ENCODE measurements at places on chromosomes 5 and 9.

GRCh38 chr9:107638521-107639310, 149.1 kb upstream of the KLF4 start:
- no peaks in the 10 kb centered on the region for H3K36me3 ChIP-seq
- H3K4me1 ChIP-seq: peaks cover 6% of the 10 kb centered on the region

- H3K4me3 ChIP-seq: no peak overlapping the region
- no peak for DNase-seq
- H3K27ac ChIP-seq: no peak overlapping the region
- no peaks in the 10 kb centered on the region for H3K27me3 ChIP-seq
- H3K4me1 ChIP-seq: no peaks in the 10 kb centered on the region
Measured at GRCh38 chr9:117290856-117291622, 123.8 kb downstream of the ASTN2 start.

DNA sequence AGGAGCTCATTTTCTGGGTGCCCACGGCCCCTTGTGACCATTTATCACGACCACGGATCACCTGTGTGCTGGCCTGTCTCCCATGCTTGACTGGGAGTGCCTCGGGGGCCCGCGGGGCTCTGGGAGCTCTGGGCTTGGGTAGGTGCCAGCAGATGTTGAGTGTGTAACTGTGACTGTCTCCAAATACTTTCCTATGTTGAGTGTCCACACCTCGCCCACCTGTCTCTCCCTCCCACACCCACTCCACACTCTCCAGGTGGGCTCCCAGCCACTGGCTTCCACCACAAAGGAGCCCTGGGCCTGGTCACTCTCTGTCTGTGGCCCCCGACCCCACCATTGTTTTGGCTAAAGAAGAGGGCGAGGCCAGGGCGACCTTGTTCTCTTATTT, 196.4 kb downstream of the CDK5RAP2 start:
- H3K27me3 ChIP-seq: no peaks in the 10 kb centered on the region
- no peak overlapping the region for H3K27ac ChIP-seq
- peaks cover 7% of the 10 kb centered on the region for H3K36me3 ChIP-seq
- H3K4me1 ChIP-seq: no peaks in the 10 kb centered on the region
- no peak for DNase-seq

- H3K36me3 ChIP-seq: no peaks in the 10 kb centered on the region
- peaks cover 2% of the 10 kb centered on the region for H3K27me3 ChIP-seq
- H3K4me3 ChIP-seq: no peak overlapping the region
- peaks cover 18% of the 10 kb centered on the region for H3K4me1 ChIP-seq
- DNase-seq: no peak
- H3K27ac ChIP-seq: no peak overlapping the region
Measured at GRCh38 chr9:92439921-92440750, 15.9 kb upstream of the OMD start.

DNA sequence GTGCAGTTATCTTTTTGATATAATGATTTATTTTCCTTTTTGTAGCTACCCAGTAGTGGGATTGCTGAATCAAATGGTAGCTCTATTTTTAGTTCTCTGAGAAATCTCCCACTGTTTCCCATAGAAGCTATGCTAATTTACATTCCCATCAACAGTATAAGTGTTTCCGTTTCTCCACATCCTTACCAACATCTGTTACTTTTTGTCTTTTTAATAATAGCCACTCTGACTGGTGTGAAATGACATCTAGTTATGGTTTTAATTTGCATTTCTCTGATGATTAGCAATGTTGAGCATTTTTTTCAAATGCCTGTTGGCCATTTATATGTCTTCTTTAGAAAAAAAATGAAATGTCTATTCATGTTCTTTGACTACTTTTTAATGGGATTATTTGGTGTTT, 94.7 kb downstream of the SERINC5 start:
- peaks cover 15% of the 10 kb centered on the region for H3K4me1 ChIP-seq
- H3K4me3 ChIP-seq: no peak overlapping the region
- H3K36me3 ChIP-seq: peaks cover 91% of the 10 kb centered on the region

DNA sequence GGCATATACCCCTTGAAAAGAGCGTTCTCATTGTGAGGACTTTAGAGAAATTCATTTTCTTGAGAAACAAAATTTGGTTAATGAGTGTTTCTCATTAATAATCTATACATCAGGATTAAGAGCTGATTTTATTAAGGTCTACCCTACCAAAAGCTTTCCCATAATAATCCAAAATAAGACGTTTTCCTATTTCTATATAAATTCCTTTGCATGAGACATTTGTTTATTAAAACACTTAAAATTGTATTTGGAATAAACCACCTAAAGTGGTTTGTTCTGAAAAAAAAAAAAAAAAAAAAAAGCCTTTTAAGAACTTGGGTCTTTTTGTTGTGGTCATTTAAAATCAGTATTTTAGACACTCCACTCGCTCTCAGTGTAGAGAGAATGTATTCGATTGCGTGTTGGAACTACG, 695 bp upstream of the TMOD1 start:
- DNase-seq: no peak
- no peak overlapping the region for H3K27ac ChIP-seq
- H3K4me3 ChIP-seq: peak overlapping the region; percentile 66
- H3K27me3 ChIP-seq: peaks cover 48% of the 10 kb centered on the region
- H3K36me3 ChIP-seq: no peaks in the 10 kb centered on the region

- DNase-seq: no peak
- H3K27ac ChIP-seq: no peak overlapping the region
- H3K4me3 ChIP-seq: no peak overlapping the region
- H3K36me3 ChIP-seq: no peaks in the 10 kb centered on the region
Measured at GRCh38 chr9:36930941-36931340, 103.1 kb downstream of the PAX5 start.

DNA sequence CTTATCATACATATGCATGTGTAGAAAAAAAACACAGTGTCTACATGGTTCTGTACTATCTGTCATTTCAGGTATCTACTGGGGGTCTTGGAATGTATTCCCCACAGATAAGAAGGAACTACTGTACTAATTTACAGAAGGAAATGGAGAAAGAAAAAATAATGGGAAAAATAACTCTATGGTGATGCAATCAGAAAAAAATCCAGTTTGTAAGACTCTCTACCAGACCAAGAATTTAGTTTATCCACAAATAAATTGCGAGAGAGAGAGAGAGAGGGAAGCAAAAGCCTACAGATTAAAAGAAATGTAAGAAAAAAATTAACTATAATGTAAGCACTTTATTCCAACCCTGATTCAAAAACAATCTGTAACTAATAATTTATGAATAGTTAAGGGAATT, 708.6 kb upstream of the ZNF608 start:
- no peaks in the 10 kb centered on the region for H3K4me1 ChIP-seq
- no peak for DNase-seq
- no peak overlapping the region for H3K27ac ChIP-seq
- no peaks in the 10 kb centered on the region for H3K27me3 ChIP-seq
- H3K4me3 ChIP-seq: no peak overlapping the region

DNA sequence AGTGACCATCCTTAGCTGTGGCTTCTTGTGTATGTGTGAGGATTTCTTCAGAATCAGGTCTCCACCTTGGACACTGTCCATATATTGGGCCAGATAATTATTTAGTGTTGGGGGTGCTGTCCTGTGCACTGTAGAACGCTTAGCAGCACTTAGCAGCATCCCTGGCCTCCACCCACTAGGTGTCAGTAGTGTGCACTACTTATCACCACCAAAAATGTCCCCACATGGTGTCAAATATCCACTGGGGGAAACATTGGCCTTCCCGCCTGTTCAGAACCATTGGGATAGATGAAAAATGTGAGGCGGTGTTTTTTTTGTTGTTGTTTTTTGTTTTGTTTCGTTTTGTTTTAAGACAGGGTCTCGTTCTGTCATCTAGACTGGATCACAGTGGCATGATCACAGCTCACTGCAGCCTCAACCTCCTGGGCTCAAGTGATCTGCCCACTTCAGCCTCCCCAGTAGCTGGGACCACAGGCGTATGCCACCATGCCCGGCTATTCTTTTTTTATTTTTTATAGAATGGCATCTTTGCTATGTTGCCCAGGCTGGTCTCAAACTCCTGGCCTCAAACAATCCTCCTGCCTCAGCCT, 67.7 kb downstream of the TENT4A start:
- peaks cover 6% of the 10 kb centered on the region for H3K4me1 ChIP-seq
- DNase-seq: no peak
- no peak overlapping the region for H3K27ac ChIP-seq
- H3K36me3 ChIP-seq: no peaks in the 10 kb centered on the region

- no peak overlapping the region for H3K4me3 ChIP-seq
- no peak overlapping the region for H3K27ac ChIP-seq
- peaks cover 36% of the 10 kb centered on the region for H3K4me1 ChIP-seq
- DNase-seq: no peak
- H3K27me3 ChIP-seq: no peaks in the 10 kb centered on the region
Measured at GRCh38 chr9:91023741-91024140, 222.1 kb downstream of the SYK start.

DNA sequence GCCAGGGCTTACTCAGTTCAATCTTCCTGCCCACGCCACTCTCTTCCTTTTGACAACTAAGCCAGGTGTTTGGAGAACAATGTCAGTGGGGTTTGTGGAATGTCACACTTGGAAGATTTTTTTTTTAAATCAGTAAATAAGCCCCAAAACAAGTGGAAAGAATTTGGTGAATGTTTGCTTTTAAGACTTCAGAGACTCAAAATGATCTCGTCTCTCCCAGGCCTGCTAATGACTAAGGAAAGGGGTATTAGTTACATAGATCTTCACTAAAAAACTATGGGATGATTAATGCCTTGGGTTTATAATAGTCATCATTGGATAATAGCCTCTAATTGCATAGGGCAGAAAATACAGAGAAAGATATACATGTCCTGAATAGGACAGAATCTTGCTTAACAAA, 166.4 kb downstream of the DMRT2 start:
- no peaks in the 10 kb centered on the region for H3K27me3 ChIP-seq
- no peak for DNase-seq
- H3K36me3 ChIP-seq: no peaks in the 10 kb centered on the region
- H3K4me3 ChIP-seq: no peak overlapping the region
- no peak overlapping the region for H3K27ac ChIP-seq
- no peaks in the 10 kb centered on the region for H3K4me1 ChIP-seq

DNA sequence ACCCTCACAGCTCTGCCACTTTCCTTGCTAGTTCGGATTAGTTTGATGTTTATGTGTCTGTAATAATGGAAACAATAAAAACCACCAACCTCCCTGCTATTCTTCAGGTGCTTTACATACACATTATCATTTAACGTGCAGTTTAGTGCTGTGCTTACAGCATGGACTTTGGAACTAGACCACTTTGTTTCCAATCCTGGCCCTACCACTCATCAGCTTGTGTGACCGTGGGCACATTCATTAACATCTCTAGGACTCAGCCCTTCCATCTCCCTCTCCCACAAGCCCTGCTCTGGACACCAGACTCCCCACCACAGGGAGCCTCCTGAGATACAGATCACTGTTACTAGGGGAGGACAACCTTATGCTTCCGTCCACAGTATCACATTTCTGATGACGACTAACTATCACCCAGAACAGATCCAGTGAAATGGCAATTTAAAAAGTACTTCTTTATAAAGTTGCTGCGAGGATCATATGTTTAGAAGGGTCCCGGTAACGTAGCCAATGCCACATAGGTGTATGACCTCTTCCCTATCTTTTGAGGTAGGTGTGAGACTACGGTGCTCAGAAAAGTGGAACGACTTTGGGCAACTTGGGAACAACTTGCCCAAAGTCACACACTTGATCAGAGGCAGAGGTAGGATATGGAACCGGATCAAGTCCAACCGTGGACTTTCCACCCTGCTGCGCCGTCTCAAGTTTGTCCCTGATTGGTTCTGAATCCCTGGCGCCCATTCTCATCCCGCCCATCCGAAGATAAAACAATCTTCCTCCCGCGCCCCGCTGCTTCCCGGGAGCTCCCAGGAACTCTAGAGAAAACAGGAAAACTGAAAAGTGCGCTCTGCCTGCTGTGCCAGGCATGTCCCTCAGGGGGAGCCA, 132.4 kb upstream of the NIPBL start:
- H3K27ac ChIP-seq: no peak overlapping the region
- no peak for DNase-seq
- peaks cover 42% of the 10 kb centered on the region for H3K27me3 ChIP-seq
- H3K4me3 ChIP-seq: peak overlapping the region; percentile 76
- H3K4me1 ChIP-seq: peaks cover 18% of the 10 kb centered on the region

GRCh38 chr9:73597771-73598170, 446.1 kb downstream of the ANXA1 start:
- H3K4me3 ChIP-seq: no peak overlapping the region
- H3K27ac ChIP-seq: no peak overlapping the region
- no peaks in the 10 kb centered on the region for H3K27me3 ChIP-seq
- no peaks in the 10 kb centered on the region for H3K4me1 ChIP-seq
- no peak for DNase-seq

GRCh38 chr5:128092144-128092543, 8.6 kb downstream of the SLC12A2 start:
- no peaks in the 10 kb centered on the region for H3K27me3 ChIP-seq
- no peak overlapping the region for H3K4me3 ChIP-seq
- no peak overlapping the region for H3K27ac ChIP-seq
- no peak for DNase-seq
- peaks cover 30% of the 10 kb centered on the region for H3K4me1 ChIP-seq

DNA sequence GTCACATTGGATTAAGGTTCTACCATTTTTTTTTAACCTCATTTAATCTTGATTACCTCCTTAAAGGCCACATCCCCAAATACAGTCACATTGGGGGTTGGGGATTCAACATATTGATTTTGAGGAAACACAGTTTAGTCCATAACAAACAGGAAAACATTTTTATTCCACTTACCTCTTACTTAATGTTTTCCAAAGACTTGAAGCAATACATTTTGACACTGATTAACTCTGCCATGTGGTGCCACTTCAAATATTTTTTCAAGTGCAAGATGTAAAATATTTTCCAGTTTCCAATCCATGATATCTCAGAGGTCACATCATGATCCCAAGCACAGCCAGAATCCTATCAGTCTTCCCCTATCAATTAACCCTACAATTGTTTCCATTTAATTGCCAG, 548.0 kb downstream of the CSNK1G3 start:
- no peaks in the 10 kb centered on the region for H3K36me3 ChIP-seq
- no peak overlapping the region for H3K27ac ChIP-seq
- no peak for DNase-seq
- no peaks in the 10 kb centered on the region for H3K27me3 ChIP-seq
- H3K4me3 ChIP-seq: no peak overlapping the region

DNA sequence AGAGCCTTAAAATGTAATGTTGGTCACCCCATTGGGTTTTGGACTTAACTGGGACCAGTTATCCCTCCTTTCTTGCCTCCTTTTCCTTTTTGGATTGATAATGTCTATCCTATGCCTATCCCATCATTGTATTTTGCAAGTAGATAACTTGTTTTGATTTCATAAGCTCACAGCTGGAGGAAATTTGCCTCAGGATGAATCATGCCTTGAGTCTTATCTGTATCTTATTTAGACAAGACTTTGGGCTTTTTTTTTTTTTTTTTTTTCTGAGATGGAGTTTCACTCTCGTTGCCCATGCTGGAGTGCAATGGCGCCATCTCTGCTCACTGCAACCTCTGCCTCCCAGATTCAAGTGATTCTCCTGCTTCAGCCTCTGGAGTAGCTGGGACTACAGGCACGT, 443.3 kb downstream of the DNAH5 start:
- H3K27me3 ChIP-seq: no peaks in the 10 kb centered on the region
- DNase-seq: no peak
- H3K27ac ChIP-seq: no peak overlapping the region
- H3K4me1 ChIP-seq: no peaks in the 10 kb centered on the region
- no peaks in the 10 kb centered on the region for H3K36me3 ChIP-seq
- no peak overlapping the region for H3K4me3 ChIP-seq

GRCh38 chr9:78909566-78909965, 612.6 kb downstream of the PSAT1 start:
- no peaks in the 10 kb centered on the region for H3K27me3 ChIP-seq
- H3K4me3 ChIP-seq: no peak overlapping the region
- no peaks in the 10 kb centered on the region for H3K36me3 ChIP-seq
- no peaks in the 10 kb centered on the region for H3K4me1 ChIP-seq
- no peak overlapping the region for H3K27ac ChIP-seq
- no peak for DNase-seq

Data from activated T-helper 2 cell treated with anti-CD3 and anti-CD28 coated beads, Interferon-gamma antibody, Interleukin-2, Interleukin-4, amounts not matched to agents 10 μg/mL and 5 μg/mL and 100 μg/mL, durations not matched to agents 14 hours and 24 hours and 36 hours (primary cell).